Left renal pelvis (tissue), 4 donors: ENCODE measurements at places on chromosomes 2 and 18.

- no peak for DNase-seq
Measured at GRCh38 chr2:88481691-88482336, 29.3 kb upstream of the FOXI3 start.

DNA sequence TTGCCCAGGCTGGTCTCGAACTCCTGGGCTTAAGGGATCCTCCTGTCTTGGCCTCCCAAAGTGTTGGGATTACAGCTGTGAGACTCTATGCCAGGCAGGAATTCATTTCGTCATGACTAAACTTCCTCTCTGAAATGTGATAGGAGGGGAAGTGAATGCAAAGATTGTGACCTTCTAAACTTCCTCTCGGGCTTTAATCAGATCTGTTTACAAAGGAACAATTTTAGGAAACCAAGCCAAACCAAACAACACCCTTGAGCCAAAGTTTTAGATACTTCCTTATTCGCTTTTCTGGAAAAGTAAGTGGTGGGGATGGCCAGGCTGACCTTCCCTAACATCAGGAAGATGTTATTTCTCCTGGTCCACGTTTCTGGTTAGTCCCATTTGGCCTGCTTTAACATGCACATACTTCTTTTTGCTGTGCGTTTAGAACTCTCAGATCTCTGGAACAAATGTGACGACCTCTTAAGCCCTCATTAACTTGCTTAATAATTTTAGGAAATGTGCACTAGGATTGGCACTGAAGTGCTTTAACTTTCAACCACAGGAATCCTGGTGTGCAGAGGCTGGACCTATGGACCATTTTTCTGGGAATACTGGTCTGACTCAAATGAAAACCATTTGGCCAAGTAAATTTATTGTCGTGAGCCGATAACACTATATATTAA lies 33.2 kb upstream of the YES1 start:
- DNase-seq, result peak; percentile 33

DNA sequence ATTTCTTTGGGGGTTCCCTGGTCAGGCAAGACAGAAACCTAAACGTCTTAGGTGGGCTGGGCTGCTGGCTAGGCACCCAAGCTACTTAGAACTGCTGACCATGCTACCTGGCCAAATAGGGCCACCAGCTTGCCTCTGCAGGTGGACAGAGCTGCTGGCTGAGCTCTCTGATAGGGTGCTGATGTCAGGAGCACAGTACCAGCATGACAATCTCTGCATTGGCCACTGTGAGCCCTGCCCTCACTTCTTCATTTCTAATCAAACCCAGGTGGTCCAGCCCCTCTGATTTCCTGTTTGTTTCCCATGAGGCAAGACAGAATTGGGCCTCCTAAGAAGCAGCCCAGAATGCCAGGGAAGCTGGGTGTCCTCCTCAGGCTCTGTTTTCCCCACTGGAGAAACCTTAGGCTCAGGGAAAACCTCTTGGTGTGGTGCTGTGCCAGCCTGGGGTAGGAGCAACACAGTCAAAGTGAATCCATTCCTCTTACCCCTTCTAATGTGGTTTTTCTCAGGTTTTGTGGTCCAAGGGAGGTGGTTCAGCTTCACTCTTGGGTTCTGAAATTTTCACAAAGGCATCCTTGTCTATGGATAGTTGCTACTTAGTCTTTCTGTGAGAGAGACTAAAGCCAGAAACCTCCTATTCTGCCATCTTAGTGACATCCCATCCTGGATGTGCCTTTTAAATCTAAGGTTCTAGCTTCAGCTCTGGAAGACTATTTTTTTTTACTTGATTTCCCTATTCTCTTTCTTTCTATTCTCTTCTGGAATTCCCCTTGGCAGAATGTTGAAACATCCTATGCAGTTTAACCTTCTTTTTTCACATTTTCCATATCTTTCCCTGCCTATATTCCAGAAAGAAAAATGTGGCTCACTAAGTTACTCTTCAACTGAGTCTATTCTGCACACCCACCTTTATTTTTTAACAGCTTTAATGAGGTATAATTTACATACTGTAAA lies 15.2 kb downstream of the SP100 start:
- no peak for DNase-seq

GRCh38 chr2:237330541-237330940 lies 83.4 kb downstream of the COL6A3 start:
- no peak for DNase-seq

GRCh38 chr2:170340693-170341068 lies 162.7 kb downstream of the MYO3B start:
- no peak for DNase-seq

DNA sequence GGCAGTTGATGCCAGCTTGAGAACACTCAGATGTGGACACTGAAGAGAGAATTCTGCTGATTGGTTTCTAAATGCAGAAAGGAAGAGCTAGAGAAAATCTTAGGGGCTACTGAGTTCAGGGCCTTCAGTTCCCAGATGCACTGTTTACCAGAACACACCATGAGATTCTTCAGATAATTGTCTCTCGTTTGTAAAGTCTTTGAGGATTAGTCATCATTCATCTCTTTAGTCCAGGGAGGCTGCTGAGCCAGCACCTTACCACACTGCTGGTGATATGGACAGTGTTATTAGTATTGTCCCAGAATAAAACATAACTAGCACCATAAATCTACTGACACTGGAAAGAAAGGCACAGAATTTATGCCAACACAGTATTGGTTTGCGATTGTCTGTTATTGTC lies 690.8 kb upstream of the CELF4 start:
- no peak for DNase-seq

GRCh38 chr2:150925611-150926010 lies 336.1 kb downstream of the RBM43 start:
- no peak for DNase-seq

GRCh38 chr2:20021405-20022009 lies 9.0 kb upstream of the MATN3 start:
- DNase-seq, result no peak

- DNase-seq, result no peak
Measured at GRCh38 chr2:85323351-85323987, 4.3 kb downstream of the TGOLN2 start.

GRCh38 chr18:50038448-50038847 lies 156.5 kb downstream of the MYO5B start:
- no peak for DNase-seq

GRCh38 chr2:158756331-158756730 lies 38.8 kb upstream of the DAPL1 start:
- DNase-seq, result no peak

- no peak for DNase-seq
Measured at GRCh38 chr2:12930391-12930790, 213.7 kb downstream of the TRIB2 start.

DNA sequence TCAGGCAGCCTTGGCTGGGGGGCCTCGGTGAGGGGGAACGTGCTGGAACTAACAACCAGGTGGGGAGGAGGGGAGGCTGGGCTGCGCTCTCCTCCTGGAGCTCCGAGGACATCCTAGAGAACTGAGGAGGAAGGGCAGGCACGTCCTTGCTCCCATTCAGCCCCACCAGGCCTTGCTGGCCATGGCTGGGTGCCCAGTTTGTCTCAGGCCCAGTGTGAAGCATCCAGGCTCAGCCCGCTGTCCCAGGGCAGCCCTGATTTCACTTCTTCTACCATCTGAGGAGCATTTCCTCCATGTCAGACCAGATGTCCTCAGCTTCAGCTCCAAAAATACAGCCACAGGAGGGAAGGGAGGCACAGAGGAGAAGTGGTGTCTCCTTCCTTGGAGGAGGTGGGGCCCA lies 125.4 kb downstream of the CELF4 start:
- DNase-seq, result no peak

GRCh38 chr18:50842846-50843245 lies 23.0 kb upstream of the MRO start:
- DNase-seq, result no peak

DNA sequence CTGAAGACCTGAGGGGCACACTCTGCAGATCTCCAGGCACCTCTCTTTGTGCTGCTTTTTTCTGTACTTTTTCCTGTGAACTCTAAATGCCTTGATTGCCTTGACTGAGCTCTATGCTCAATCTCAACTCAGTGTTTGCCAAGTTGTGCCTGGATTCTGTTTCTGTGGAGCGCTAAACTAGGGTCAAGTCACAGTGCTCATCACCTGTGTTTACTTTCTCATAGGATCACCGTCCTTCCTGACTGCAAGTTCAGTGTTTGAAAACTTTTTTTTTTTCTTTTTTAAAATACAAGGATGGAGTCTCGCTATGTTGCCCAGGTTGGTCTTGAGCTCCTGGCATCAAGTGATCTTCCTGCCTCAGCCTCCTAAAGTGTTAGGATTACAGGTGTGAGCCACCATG lies 62.6 kb downstream of the AGPS start:
- DNase-seq, result no peak

DNA sequence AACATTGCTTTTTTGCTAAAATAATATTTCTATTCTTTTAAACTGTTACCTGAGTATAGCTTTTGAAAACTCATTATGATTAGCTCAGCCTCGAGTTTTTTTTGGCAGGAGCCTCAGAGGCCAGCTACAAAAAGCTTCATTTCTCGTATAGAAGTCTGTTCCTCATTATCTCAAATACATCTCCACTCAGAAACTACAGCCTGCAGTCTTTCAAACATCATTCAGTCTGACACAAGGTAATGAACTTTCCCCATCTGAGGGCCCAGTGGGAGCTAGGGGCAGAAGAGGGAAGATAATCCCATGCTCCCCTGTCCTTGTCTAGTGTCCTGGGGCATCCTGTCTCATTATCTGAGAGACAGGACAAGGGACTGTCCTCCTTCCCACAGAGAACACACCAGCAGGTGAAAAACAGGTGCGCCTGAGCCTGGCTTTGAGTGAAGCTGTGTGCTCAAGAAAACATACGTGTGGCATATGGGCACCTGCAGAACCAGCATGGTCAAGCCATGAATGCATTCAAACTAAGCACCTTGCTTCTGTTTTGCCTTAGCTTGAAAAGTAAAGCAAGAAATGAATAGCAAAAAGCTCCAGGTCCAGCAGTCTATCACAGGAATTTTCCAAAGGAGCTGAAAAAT lies 247.5 kb downstream of the MREG start:
- no peak for DNase-seq

GRCh38 chr18:48613589-48614404 lies 75.0 kb downstream of the CTIF start:
- no peak for DNase-seq

GRCh38 chr2:71933467-71934319 lies 214.0 kb downstream of the CYP26B1 start:
- DNase-seq, result no peak

DNA sequence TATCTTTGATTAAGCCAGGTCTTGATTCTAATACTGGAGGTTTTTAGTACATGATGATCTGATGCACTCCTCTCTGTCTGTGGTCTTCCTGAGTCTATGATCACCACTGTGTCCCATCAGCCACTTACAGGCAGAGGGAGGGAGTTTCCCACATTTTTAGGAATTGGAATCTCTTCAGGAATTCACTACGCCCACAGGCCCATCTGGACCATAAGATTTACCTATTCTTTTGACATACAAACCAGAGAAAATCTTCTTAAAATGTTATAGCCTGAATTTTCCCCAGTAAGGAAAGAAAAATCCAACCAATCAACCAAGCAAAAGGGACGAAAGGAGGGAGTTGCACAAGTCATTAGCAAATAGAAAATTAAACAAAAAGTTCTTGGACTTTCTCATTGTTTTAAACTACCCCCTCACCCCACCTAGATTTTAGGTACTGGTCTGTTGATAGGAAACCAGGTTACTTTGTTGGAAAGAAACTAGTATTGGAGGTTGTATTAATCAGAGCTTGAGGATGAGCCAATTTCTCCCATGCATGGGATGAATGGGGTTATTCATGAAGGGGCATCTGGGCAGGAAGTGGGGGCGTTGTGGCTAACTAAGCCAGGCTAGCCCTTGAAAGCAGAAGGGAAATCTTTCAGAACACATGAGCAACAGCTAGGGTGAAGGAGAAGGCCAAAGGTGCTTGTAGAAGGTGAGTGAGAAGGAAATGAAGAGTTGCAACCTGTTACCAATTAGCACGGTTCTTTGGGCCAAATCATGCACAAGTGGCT lies 328.2 kb upstream of the MEX3C start:
- DNase-seq, result no peak

GRCh38 chr2:154698296-154698720 lies at the start of gene KCNJ3:
KCNJ3 (plus strand) TSS chr2:154698695; CDS start chr2:154698776, 81 bp downstream.
- no peak for DNase-seq
